ENCODE measurements at places on chromosomes 6 and 20.

GRCh38 chr6:111775145-111775922 lies 97.9 kb downstream of the FYN start:
- no peak for DNase-seq

- no peak for DNase-seq
Measured at GRCh38 chr20:8228315-8228714, 96.2 kb downstream of the PLCB1 start.

DNA sequence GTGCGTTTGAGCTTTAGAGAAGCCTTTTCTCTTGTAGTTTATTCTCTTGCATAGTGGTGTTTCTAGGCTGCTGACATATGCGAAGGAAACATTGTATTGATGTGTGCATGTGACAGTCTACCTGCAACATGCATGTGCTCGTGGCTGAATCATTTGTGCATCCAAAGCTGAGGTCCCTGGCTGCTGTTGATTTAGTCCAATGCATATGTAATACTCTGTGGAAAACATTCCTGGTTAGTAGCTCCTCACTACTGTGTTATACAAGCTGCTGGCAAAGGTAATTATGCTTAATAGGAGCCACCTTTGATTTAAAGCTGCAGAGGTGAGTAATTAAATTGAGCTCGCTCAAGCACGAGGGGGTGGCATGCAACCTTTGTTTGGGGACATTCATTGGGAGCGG lies 24.5 kb downstream of the TSHZ2 start:
- DNase-seq = no peak

GRCh38 chr6:85620308-85620707 lies 22.4 kb downstream of the SYNCRIP start:
- DNase-seq = no peak

- no peak for DNase-seq
Measured at GRCh38 chr20:54151075-54151439, 22.7 kb downstream of the CYP24A1 start.

DNA sequence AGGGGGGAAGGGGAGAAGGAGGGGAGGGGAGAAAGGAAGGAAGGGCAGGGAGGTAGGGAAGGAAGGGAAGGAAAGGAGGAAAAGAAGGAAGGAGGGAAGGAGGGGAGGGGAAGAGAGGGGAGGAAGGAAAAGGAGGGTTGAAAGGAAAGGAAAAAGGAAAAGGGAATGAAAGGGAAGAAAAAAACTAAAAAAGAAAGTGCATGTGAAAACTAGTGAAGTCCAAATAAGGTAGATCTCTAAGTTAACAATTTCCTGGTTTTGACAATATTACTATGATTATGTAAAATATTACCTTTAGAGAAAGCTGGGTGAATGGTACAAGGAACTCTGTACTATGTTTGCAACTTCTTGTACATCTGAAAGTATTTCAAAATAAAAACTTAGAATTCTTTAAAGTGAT lies 132.4 kb downstream of the PTPRT start:
- no peak for DNase-seq

- no peak for DNase-seq
Measured at GRCh38 chr20:36717657-36718056, 28.2 kb downstream of the NDRG3 start.

DNA sequence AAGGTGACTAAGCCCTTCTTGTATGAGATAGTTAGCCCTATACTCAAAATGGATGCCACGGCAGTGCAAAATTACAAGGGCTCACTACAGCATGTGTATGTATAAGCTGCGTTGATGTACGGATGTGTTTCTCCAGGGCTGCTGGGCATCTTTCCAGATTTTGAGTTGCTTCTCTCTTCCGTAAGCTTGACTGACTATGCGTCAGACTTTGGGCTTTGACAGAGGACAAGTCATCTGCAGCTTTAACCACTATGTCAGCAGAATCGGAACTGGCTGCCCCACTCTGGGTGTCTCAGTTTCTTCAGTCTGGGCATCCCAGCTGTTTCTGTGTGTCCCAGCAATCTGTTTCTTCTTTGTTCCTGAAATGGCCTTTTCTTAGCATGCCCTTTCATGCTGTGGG lies 241.6 kb downstream of the BTBD3 start:
- DNase-seq = no peak

DNA sequence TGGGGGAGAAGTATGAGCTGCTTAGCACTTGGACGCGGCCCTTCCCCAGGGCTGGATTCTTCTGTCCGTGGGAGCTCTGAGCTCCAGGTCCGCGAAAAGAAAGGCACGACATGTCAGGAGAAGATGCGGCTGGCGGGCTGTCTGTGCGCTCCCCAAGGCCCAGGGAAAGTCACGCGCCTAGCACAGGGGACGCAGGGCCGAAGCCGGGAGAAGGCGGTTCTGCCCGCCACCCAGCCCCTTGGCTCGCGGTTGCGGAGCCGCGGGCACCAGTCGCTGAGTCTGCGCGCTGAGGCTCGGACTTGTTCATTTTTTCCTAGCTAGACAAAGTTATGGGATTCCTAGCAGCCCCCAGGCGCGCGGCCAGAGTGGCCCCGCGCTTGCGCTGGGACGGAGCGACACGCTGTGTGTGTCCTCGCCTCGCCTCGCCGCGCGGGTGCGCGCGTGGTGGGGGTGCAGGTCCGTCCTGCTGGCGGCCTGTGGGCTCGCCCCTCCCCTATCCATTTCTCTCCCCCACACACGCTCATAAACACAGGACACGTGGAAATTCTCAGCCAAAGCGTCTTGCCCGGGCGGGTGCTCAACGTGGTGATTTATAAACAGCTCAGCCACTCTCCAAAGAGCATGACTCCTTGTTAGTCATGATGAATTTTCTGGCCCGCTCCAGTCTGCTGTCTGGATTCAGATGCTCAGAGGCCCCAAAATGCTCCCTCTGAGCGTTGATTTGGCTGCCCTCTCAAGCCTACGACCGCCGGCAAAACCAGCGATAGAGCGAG lies 1.9 kb upstream of the POU3F2 start:
- peak; percentile 61 for DNase-seq

DNA sequence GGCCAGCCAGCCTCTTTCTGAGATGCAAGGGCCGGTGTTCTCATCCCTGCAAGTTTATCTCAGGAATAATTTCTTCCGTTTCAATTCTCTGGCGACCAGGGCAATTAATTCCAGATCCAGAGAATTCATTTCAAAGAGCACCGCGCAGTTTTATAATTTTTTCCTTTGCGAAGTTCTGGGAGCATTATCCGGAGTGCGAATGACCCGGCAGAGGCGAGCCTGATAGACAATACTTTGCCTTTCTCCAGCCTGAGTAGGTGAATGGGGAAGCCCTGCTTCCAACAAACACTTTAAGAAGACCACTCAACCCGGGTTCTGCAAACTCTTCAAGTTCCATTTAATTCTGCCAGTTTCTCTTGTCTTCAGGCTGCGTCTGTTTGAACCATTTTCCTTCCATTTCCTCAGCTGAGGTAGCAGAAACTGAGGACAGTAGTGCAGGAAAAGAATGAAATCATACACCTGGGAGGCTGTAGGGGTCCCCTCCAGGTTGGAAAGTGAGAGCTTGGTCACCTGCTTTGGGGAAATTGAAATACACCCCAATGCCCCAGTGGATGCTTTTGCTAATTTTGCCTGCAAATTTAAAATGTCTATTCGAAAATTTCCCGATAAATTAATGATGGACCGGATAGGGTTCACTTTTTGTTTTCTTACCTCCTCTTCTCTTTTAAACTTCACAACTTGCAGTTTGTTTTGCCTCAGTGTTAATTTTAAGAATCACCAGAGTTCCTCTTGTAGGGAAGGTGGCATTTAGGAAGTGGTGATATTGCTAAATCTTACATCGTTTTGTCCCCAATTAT lies 1.1 kb downstream of the VGLL2 start:
- no peak for DNase-seq

GRCh38 chr6:110934381-110934898 lies 24.1 kb upstream of the GTF3C6 start:
- no peak for DNase-seq

GRCh38 chr6:150133686-150134085 lies 9.2 kb upstream of the PPP1R14C start:
- DNase-seq = no peak

DNA sequence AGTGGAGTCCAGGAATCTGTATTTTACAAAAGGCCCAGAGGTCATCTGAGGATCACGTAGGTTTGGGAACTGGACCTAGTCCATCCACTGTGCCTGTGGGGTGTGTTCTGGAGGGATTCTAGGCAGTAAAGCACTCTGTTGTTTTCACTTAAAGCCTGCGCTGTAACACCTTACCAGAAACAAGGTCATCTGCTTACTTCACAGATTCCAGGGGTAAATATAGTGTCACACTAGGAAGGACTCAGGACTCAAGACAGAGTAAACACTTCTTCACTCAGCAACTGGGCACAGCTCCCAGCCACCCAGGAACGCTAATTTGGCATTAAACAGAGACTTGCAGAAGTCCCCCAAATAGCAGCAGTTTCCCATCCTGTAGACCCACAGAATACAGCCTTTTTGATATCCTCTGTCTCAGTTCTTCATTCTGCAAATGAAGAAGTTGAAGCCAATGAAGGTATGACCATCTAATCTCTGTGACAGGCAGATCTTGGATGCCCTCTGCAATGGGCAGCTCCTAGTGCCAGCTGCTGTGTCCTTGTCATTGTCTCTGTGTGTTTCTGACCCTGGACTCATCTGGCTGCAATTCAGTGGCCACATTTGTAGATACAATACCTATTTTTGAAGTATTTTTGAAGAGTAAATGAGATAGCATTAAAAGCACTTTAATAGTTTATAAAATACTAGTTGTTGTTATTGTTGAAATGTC lies 129.1 kb downstream of the SLC24A3 start:
- DNase-seq = no peak

DNA sequence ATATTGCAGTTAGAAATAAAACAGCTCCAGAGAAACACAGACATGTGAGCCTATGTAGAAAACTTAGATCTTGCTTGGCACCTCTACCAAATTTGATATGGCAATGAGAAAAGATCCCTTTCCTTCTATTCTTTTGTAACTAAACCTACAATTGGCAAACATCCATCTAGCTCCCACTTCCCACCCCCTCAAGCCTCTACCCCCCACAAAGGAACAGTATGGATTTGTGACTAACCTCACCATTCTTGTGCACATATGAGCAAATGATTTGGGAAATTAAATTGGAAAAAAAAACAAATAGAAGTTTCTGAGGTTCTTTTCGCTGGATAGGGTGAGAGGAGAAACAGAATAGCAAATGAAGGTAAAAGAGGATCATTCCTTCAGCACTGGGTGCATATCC lies 85.8 kb upstream of the TIAM2 start:
- DNase-seq = no peak

All from substantia nigra (tissue), 51 donors.